ENCODE measurements at places on chromosomes 11 and 22.

DNA sequence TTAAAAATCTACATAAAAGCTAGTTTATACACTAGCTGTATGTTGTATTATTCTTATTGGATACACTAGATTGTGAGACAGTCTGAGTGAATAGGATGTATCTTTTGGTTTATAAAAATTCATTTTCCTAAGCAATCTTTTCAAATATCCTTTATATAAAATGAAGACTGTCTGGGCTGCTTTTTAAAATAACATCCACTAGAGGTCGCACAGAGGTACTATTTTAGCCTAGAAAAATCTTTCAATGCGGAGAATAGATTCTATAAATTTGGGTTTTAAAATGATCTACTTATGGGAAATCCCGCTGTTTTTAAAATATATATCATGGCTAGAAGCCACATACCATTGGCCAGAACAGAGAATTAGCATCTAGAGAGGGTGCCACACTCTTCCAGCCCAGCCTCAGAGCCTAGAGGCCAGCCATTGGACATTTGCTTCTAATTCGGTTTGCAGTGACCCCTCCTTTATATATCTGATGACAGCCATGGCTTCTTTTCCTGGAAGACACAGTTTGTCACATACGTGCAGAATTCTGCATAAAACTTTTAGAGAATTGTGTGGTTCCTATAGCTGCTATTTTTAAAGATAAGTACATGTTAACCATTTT is 7.3 kb downstream of the C11orf97 start:
- H3K27ac ChIP-seq, result no peak overlapping the region
- no peaks in the 10 kb centered on the region for H3K36me3 ChIP-seq
- H3K4me3 ChIP-seq, result no peak overlapping the region
- no peaks in the 10 kb centered on the region for H3K27me3 ChIP-seq
- H3K4me1 ChIP-seq, result no peaks in the 10 kb centered on the region

DNA sequence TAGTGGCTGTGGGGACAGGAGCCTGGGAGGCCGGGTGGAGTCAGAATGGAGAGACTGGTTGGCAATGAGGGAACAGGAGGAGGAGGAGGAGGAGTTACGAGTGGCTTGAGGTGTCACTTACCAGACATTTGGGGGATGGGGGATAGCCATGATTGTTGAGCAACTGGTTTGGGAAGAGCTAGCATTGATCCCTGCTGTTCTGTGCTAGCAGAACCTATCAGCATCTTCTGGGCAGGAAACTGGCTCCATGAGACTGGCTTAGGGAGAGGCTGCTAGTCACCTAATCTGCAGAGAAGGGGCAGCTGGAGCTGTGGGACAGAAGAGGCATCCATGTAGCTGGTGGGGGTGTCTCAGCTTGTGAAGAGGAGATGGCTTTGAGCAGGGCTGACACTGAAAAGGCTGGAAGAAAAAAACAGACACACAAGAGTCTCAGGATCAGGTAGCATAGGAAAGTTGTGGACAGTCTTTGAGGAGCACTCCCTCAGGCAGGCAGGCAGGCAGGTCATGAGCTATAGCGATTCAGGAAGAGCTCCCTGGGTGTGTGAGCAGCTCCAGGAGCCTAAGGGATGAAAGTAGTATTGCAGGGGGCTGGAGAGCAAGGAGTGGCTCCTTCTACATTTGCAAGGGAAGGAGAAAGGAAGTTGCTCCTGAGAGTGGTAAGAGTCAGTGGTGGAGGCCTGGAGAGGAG is 22.3 kb downstream of the PIK3IP1 start:
- no peaks in the 10 kb centered on the region for H3K4me1 ChIP-seq
- no peaks in the 10 kb centered on the region for H3K27me3 ChIP-seq
- H3K4me3 ChIP-seq, result no peak overlapping the region
- H3K27ac ChIP-seq, result no peak overlapping the region
- DNase-seq, result no peak

GRCh38 chr22:41274856-41275255 is 11.1 kb downstream of the RANGAP1 start:
- DNase-seq, result no peak
- no peaks in the 10 kb centered on the region for H3K4me1 ChIP-seq
- no peaks in the 10 kb centered on the region for H3K27me3 ChIP-seq
- H3K4me3 ChIP-seq, result no peak overlapping the region
- no peak overlapping the region for H3K27ac ChIP-seq

DNA sequence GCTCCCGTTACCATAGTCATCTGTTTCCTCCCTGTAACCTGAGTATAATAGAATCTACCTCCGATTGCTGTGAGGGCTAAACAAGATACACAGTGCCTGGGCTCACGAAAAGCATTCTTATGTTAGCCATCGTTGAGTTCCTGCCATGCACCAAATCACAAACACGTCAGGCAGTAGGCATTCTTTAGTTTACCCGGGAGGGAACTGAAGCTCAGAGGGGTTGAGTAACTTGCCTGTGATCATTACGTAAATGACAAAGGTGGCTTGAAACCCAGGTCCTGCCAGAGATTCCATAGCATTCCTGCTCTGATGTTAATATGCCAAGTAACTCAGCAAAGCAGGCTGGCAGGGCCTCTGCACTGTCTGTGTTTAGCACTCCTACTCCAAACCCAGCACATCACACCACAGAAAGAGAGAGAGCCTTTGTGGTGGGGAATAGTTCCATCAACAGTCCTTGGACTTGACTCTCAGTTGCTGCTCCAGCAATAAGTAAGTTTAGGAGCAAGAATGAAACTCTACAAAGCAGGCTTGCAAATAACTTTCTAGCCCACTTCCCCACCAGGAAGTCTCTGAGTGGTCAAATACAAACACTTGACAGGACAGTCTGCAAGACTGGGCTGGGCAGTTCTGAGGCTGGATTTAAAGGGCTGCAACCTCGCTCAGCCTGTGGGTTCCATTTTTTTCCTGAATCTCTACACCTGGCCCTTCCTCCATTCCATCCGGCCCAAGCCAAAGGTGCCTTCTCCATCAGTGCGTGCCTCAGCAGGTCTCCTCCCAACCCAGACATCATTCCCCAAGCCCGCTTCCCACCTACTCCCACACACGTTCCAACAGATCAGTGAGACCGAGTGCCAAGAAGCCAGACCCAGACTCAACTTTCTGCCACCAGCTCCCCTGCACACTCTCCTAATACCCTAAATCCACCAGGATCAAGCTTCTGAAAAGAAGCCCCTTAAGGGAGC is 1.1 kb downstream of the SCN2B start:
- no peaks in the 10 kb centered on the region for H3K36me3 ChIP-seq
- no peak for DNase-seq

DNA sequence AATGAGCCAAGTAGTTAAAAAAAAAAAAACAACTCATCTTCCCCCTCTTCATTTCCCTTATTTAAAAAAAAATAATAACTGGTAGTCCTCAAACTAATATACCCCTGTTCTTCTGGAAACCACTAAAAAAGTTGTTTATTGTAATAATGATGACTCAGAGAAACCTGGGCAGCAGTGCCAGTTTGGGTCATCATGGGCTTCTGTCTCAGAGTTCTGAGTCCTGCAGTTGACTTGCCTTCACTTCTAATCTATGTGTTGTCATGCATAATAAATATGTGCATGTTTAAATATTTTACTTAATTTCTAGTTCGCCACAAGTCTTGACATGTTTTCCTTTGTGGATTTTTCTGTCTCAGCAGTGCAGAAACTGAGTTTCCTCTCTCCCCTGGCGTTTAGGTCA is 46.8 kb downstream of the PPP2R1B start:
- DNase-seq, result no peak
- H3K27me3 ChIP-seq, result no peaks in the 10 kb centered on the region
- peaks cover 24% of the 10 kb centered on the region for H3K36me3 ChIP-seq
- H3K4me3 ChIP-seq, result no peak overlapping the region
- H3K4me1 ChIP-seq, result no peaks in the 10 kb centered on the region
- H3K27ac ChIP-seq, result no peak overlapping the region

DNA sequence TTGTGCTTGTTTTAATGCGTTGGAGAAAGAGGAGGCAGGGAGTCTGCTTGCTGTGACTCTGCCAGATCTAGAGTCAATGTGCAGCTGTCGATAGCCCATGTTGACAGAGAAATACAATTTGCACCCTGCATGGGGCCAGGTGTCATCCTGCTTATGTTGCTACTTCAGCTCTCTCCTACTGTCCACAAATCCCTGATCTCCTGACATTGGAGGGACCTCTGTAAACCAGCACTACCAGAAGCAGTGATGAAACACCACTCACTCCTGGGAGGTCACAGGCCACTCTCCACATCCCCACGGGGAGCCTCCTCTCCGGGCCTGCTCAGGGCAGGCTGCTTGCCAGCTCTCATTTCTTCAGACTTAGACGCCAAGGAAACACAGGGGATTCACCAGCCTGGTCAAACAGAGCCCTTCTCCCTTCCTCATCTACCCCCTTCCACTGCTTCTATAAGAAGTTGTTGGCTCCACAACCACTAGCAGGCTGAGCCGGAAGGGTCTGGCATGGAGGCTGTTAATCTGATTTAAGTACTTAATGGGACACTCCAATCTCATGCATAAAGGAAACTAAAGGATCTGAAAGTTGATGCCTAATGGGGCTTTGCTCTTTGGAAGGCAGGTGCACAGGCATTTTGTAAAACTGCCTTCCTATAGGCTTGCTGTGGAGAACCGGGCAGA is 29.9 kb upstream of the CSNK2A3 start:
- no peak overlapping the region for H3K4me3 ChIP-seq
- no peaks in the 10 kb centered on the region for H3K4me1 ChIP-seq
- no peaks in the 10 kb centered on the region for H3K27me3 ChIP-seq

Measured in colonic mucosa (tissue), 4 donors.